Activated CD8-positive, alpha-beta T cell treated with anti-CD3 and anti-CD28 coated beads for 36 hours (primary cell): ENCODE measurements at places on chromosomes 7 and 10.

DNA sequence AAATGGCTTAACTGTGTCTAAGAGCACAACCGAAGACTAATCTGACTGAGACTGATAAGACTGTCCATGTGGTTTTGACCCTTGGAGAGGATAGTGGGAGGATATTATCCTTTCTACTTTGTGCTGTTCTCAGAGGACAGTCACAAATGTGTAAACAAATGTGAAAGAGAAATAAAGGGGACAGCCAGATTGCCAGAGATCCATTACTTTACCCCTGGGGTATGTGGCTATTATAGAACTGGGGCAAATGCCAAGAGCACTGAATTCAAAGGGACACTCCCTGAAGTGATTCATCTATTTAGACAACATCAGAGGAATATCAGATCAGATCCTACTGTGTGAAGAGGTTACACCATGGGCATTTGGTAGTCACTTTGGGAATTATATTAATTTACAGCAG lies 154.7 kb downstream of the RNLS start:
- DNase-seq: no peak

- DNase-seq: no peak
Measured at GRCh38 chr7:133434246-133434865, 181.5 kb downstream of the EXOC4 start.

DNA sequence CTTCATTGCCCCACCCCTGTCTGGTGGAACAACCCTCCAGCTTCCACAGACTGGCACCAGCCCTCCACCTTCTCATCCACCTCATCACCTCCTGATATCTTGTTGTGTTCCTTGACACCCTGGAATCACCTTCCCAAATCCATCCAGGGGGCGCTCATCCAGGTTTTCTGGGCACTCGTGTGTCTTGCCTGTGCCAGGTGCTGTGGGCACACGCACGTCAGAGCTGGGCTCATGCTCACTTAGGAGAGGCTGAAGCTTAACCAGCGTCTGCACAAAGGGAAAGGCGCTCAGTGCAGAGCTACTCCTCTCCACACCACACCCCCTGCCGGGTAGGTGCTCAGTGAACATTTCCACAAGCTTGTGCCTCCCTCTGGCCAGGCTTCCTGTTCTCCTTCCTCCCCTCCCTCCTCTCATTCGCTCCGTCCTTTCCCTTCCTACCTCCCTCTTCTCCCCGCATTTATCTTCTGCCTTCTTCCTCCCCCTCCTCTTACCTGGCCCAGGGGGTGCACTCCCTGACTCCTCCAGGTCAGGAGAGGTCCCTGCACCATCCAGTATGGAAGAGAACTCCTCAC lies 4.8 kb downstream of the ADCYAP1R1 start:
- no peak for DNase-seq

DNA sequence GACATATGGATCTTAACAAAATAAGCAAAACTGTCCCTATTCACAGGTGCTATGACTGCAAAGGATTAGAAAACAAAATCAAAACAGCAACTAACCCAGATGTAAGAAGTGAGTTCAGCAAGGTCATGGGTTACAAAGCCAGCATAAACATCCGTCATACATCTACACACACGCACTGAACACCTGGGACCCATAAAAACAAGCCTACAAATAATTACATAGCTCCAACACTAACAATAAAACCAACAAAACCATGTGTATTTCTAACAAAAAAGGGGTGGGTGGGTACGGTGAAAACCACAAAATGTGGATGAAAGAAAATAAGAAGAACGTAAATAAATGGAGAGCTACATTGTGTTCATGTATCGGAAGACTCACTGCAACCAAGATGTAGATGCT lies 256.8 kb downstream of the ELFN1 start:
- no peak for DNase-seq

GRCh38 chr7:142914121-142914520 lies 19.4 kb downstream of the TRPV5 start:
- DNase-seq: no peak

GRCh38 chr7:127786184-127786583 lies 134.2 kb downstream of the SND1 start:
- DNase-seq: no peak

DNA sequence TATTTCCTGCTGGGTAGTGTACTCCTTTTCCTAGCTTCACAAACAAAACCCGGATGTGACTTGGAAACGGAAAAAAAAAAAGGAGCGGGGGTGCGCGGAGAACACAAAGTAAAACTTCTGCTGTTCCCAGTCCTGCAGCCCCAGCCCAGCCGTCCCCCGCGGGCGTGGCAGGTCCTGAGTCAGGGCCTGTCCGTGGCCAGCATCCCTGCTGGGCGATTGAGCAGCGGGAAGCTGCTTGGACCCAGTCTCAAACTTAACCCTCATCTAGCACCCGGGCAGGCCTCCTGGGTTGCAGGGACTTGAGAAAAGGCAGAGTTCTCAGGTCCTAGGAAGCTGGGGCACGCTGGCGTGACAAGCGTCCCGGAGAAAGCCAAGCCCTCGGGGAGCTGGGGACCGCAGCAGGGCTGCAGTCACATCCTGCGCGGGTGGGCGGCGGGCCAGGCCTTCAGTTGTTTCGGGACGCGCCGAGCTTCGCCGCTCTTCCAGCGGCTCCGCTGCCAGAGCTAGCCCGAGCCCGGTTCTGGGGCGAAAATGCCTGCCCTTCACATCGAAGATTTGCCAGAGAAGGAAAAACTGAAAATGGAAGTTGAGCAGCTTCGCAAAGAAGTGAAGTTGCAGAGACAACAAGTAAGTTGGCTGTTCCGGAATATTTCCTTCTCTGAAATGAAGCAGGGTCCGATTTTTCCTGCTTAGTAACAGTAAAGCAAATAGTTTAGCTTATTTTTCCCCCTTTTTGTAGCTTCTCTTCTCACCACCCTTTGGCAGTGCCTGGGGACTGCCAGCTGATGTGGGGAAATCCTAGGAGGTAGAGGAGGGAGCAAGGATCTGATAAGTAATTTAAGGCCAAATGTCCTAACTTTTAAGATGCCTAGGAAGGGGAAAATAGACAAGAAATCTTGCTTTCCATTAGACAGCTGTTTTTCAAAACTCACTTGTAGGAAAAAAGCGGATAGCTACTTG lies at the start of gene GNG11:
Gene GNG11 (plus strand): TSS at position 129 of the 960 bp plus-strand sequence. CDS start 403 bp downstream, at position 532.
- DNase-seq: peak; percentile 55

DNA sequence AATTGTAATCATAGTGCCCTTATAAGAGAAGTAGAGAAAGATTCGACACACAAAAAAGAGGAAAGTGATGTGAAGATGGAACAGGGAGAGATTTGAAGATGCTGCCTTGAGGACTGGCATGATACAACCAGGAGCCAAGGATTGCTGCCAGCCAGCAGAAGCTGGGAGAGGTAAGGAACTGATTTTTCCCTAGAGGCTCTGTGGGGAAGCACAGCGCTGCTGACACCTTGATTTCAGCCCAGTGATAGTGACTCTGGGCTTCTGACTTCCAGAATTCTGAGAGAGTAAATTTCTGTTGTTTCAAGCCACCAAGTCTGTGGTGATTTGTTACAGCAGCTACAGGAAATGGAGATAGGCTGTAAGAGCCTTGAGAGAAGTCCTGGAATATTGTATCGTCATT lies 98.2 kb downstream of the RAB11FIP2 start:
- DNase-seq: no peak

- peak; percentile 44 for DNase-seq
Measured at GRCh38 chr10:44316187-44316921, 68.5 kb downstream of the CXCL12 start.

- DNase-seq: no peak
Measured at GRCh38 chr10:86801995-86802394, 45.6 kb downstream of the BMPR1A start.

DNA sequence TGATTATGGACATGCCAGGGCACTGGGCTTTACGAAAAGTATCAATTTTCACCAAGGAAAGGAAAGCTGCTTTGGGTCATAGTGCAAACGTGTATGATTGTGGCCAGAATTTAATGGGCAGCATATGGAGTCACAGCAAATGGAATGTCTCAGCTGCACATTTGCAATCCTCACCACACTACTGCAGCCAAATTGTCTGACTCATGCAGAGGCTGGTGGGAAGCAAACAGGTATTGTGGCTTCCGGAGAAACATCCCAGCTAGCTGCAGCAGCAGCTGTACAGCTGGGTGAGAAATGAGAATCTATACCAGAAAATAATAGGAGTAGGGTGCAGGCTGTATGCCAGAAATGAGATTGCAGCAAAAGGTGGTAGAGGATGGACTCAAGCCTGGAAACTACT lies 374.7 kb upstream of the VWC2 start:
- DNase-seq: no peak

DNA sequence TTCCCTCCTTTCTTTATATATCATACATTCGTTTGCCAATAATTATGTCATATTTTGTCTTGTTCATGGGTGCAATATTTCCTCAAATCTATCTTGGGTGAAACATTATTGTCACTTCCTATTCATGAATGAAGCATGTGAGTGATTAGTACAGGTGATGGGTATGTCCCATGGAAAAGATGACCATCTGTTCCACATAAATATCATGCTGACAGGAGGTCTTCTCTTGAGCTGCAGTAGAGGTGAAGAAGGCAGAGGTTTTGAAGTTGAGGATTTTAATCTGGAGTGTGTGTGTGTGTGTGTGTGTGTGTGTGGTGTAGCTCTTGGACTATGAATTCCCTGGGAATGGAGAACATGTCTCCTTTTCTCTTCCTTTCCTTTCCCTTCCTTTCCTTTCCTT lies 350.5 kb upstream of the CHRM2 start:
- DNase-seq: no peak

DNA sequence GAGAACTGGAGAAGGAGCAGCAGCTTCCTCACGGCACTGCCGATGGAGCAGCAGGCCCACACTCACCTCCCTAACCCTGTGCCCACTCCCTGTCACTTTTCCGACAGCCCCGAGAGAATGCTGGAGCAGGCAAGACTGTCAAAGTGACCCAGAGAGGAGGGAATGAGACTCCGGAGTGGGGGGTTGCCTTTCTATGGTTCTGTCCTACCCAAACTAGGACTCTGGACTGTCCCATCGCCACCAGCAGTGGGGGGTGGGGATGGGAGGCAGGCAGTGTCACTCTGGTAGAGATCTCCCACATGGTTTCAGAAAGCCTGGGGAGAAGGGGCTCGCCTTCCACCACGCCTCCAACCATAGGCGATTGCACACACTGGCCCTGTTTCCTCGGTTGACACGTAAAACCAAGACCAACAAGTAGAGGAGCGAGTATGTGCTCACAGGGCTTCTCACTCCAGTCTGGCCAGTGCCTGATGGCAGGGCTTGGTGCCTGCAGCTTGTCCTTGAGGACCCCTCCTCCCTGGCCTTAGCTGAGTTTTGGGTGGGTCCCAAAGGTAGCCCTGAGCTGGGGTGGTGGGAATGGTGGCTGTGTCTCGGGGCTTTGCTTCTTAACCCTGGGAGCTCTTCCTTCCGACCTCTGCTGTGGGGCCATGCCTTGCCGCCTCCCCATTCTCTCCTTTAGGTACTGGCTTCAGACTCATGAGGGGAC lies 148.5 kb downstream of the PTPN20 start:
- DNase-seq: no peak

- no peak for DNase-seq
Measured at GRCh38 chr10:131649617-131650016, 251.2 kb upstream of the PPP2R2D start.

DNA sequence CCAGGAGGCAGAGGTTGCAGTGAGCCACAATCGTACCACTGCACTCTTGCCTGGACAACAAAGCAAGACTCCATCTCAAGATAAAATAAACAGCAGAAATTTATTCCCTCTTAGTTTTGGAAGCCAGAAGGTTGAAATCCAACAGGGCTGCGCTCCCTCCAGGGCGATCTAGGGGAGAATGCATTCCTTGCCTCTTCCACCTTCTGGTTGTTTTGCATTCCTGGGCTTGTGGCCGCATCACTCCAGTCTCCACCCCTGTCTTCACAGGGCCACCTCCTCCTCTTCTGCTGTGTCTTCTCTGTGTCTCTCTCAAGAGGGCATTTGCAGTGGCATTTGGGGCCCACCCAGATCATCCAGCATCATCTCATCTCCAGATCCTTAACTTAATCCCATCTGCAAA lies 36.2 kb downstream of the LIMK1 start:
- DNase-seq: no peak

DNA sequence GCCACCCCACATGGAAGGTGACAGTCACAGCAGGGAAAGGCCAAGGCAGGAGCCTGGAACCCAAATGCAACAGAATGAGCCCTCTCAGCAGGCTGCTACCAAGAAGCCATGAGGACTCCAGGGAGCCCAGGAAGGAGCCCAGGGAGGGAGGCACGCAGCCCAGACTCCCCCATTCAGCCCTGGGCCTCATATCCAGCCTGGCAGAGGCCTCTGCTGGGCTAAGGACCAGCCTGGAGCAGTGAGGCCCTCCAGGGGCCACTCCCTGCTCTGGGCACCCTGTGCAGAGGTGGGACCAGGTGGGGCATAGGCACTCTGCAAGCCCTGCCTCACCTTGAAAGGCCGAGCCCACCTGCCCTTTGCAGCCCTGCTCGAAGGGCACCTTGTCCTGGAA lies 25.8 kb upstream of the ZNF488 start:
- DNase-seq: no peak

GRCh38 chr7:441684-442421 lies 77.8 kb downstream of the PDGFA start:
- DNase-seq: no peak

- no peak for DNase-seq
Measured at GRCh38 chr7:111475959-111476358, 86.3 kb downstream of the IMMP2L start.

GRCh38 chr7:19209166-19209696 lies 64.0 kb upstream of the FERD3L start:
- no peak for DNase-seq

DNA sequence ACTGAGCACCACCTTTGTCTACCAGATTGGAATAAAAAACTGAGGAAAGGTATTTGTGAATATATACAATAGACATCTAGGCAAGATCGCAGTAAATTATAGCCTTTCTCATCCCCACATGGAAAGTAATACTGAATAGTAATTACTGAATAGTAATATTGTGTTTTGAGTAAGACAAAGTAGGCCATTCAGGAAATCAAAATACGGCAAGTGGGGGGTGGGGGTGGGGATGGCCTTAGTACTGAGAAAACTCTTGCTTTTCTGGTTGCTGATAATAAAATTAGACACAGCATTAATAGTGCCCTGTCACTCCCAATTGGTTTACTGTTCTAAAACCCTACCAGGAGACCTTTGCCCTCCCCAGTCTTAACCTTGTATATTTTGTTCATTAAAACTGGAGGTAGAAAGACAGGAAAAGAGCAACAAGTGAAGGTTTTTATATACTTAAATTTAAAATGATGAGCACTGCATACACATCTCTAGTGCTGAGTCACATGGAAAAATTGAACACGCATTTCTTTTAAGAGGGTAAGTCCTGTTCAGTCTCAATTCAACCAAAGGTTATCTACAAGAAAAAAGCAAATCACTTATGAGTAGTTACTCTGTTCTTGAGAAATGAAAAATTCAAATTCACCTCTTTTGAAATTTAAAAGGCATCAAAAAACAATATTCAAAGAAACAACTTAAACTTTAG lies 65.6 kb downstream of the IGF2BP3 start:
- DNase-seq: peak; percentile 44
